ENCODE measurements at places on chromosomes 4 and X. TPM values are rescaled to one million over a fixed set of nuclear protein-coding genes. Genes with fewer than 3 reads are reported as not detected.

- DNase-seq: no peak
These were observed 2.1 kb upstream of the NSG1 start for GRCh38 chr4:4384837-4385236.

The ENPEP gene
- total RNA-seq: not detected

DNA sequence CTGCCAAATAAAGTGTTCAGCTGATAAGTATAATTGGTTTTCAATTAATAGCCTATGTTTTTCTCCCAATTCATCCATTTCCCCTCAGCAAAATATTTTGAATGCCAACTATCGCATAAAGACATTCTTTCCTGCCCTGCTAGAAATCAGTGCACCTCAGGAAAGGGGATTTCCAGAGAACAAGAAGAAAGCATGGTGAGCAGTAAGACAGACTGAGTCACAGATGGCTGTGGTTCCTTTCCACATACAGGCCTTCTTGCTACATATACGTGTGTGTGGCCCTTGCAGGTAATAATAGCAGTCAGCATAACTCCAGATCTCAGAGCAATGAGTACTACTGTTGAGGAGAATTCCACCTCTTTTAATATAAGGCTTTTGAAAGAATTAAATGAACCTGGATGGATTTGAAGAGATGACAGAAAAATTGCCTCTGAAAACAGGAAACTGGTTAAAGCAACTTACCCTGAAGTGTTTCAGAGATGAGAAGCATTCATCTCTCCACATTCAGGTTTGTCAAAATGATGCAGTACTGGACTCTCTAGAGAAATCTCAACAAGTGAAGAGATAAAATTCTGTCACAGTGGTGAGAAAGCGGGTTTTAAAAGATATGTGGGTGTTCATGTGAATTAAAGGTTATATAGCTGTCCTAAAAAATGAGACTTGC lies 13.6 kb downstream of the GASK1B start:
- no peak for DNase-seq

DNA sequence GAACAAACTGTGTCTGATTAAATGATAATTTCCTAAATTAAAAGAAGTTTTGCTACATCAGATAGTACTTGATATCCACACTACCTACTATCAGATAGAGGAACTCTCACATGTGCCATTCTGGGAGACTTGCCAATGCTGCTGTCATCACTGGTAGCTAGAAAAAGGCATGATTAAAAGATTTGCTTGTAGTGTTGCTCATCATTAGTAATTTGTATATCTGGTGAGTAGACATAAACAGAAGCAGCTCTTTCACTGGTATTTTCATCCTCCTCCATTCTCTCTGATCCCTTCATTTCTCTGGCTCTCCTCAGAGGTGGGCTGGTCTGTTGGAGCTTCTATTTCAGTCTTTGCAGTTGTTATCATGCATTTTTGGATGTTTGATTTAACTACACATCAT lies 56.0 kb downstream of the SPRY1 start:
- DNase-seq: peak; percentile 87

DNA sequence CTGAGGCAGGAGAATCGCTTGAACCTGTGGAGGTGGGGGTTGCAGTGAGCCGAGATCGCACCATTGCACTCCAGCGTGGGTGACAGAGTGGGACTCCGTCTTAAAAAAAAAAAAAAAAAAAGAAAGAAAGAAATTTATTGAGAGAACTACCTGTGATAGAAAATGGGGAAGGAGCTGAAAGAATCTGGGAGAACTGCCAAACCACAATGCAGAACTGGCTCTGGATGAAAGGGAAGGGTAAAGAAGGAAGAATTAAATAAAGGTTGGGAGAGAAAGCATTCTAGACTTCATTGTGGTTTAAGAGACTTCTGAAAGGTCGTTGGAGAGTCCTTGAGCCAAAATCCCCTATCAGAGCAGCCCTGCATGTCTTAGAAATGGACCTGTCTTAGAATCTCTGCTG lies 567.9 kb upstream of the HTR2C start:
- DNase-seq: no peak

DNA sequence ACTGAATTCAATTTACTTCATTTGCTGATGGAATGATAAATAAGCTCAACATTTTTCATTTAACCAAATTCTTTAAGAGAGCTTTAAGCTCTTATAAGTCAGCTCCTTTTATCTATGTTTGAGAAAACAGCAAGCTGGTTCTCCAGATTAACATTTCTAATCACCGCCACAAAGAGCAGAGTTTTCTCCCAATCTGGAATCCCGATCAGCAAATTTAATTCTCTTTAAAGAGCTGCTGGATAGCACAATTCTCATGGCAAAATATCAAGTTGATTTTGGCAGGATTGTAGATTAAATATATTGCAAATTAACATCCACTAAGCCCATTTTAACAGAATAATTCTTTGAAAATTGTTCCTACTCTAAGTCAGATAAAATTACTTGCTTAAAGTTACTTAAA lies 48.8 kb downstream of the RPS6KA3 start:
- DNase-seq: no peak
